Right renal pelvis (tissue), 4 donors: ENCODE measurements at places on chromosomes 5 and 9. TPM values are rescaled to one million over a fixed set of nuclear protein-coding genes. Genes with fewer than 3 reads are reported as not detected.

GRCh38 chr5:142640316-142641005 lies 45.4 kb downstream of the FGF1 start:
- DNase-seq, result no peak

DNA sequence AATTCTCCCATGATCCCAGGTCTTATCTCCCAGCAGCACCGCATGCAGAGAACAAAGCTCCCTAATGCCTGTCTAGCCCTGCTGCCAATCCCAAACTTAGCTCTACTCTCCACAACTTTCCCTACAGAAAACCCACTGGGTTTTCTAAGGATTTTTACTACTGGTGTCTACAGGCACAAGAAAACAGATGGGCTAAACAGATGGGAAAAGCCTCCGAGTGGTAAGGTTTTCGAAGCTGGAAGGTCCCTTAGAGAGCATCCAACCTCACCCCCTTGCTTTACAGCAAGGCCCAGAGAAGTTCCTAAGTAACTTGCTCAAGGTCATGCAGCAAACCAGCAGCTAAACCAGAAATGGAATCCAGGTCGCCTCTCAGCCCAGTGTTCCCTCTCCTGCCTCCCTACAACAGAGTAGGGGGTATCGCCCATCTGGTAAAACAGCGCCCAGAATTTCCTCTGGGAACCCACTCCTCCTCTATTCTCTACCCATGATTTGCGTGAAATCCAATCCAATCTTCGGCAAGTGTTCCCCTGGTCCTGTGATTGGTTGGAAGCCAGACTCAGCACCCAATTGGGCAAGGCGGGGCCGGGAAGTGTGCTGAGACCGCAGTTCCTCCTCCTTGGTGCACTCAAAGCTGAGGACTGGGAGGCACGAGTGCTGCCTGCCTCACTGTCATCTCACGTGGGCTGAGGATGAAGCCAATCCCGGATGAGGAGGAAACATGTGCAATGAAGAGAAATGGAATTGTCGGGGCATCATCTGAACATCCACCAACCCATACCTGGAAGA lies 20.8 kb downstream of the CPLX2 start:
- no peak for DNase-seq

DNA sequence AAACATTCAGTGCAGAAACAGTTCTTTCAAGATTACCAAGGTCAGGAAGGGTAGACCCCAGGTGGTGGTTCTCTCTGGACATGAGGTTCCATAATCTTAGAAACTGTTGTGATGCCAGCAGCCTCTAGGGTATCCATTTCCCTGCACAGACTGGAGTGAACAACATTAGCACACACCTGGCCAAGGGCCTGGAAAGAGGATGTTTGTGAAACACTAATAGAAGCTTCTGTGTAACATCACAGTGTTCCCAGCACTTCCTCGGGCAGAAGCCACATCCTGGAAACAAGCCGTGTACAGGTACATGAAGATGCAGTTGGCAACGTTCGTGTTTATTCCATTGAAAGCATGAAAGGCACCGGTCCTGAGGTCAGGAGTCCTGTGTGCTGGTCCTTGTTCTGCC lies 598.2 kb upstream of the KLF4 start:
- no peak for DNase-seq

CCDC127 gene
- polyA plus RNA-seq, result 16.8 TPM

SPINK7 gene
- not detected for polyA plus RNA-seq

GRCh38 chr9:23341346-23341745 lies 484.7 kb downstream of the ELAVL2 start:
- DNase-seq, result no peak

GRCh38 chr5:34765662-34766061 lies 73.3 kb upstream of the TTC23L start:
- no peak for DNase-seq

DNA sequence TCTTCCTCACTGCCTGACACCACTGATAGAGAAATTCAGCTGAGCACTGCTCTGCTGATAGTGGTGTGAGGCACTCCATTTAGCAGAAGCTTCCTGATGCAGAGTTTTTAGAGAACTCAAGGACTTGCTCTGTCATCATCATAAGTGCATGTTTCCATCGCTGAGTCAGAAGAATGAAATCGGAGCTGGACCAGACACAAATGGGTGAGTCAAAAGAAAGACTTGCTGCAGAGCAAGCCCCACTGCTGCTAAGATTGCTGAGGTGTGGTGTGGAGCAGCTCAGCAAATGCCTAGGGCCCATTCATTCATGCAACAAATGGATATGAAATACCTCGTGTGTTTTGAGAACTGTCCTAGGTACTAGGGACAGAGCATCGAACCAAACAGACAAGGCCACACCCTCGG lies 410.2 kb upstream of the SLC30A5 start:
- no peak for DNase-seq

CDC20B gene
- polyA plus RNA-seq, result 0.72 TPM

- DNase-seq, result no peak
Measured at GRCh38 chr5:54234304-54234933, 76.0 kb downstream of the ARL15 start.

GADD45G gene
- polyA plus RNA-seq, result 5.4 TPM

DNA sequence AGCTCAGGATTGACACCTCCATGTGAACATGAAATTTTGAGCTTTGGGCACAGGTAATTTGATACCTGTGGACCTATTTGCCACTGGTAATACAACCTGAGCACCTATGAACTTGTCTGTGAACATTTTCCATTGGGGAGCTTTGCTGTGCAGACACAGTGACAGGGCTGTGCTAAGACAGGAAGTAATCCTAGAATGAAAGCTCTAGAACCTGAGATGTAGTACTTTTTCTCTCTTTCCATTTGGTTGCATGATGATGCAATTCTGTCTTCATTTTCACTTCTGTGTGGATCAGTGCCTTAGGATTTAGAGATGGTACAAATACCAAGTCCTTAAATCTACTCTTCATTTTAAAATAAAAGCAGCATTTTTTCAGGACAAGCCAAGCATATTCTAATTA lies 216.9 kb downstream of the NR3C1 start:
- no peak for DNase-seq

- DNase-seq, result no peak
Measured at GRCh38 chr5:92559781-92560180, 1021.2 kb downstream of the NR2F1-AS1 start.

- DNase-seq, result no peak
Measured at GRCh38 chr5:62286834-62287233, 19.2 kb upstream of the KIF2A start.

- DNase-seq, result no peak
Measured at GRCh38 chr9:88535226-88536022, 446 bp downstream of the NXNL2 start.

DNA sequence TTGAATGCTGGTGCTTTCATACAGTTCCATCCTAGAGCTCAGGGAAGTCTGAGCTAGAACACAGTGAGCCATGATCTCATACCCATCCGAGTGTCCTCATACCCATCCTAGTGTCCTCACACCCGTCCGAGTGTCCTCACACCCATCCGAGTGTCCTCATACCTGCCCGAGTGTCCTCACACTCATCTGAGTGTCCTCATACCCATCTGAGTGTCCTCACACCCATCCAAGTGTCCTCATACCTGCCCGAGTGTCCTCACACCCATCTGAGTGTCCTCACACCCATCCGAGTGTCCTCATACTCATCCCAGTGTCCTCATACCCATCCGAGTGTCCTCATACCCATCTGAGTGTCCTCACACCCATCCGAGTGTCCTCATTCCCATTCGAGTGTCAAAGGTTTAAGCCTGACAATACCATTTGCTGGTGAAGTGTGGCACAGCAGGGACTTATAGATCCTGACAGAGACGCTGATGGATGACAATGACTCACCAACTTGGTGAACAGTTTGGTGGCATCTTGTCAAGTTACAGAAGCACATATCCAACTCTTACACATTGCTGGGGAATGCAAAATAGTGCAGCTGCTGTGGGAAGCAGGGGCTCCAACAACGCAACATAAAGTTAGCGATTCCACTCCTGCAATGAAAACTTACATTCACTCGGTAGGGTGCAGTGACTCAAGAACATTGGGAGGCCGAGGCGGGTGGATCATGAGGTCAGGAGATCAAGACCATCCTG lies 77.0 kb upstream of the COL5A1 start:
- DNase-seq, result no peak

AGXT2 gene
- 49.2 TPM for polyA plus RNA-seq

PDE6A gene
- 0.11 TPM for polyA plus RNA-seq

DNA sequence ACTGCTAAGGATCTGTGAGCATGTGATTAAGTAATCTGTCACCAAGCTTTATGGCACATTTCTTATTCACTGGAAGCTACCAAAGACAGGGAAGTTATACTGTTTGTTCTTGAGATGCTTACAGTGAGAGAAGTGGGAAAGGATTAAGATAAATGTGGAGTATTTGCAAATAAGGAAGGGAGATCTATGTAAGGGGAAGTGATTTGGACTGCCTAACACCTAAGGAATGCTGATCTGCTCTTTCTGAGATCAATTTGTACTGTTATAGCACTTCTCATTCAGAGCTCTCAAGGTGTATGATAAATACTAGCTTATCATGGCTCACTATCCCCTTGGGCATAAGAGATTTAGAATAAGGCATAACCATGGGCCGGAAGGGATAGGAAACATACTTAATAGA lies 80.0 kb upstream of the NTRK2 start:
- DNase-seq, result no peak

DNA sequence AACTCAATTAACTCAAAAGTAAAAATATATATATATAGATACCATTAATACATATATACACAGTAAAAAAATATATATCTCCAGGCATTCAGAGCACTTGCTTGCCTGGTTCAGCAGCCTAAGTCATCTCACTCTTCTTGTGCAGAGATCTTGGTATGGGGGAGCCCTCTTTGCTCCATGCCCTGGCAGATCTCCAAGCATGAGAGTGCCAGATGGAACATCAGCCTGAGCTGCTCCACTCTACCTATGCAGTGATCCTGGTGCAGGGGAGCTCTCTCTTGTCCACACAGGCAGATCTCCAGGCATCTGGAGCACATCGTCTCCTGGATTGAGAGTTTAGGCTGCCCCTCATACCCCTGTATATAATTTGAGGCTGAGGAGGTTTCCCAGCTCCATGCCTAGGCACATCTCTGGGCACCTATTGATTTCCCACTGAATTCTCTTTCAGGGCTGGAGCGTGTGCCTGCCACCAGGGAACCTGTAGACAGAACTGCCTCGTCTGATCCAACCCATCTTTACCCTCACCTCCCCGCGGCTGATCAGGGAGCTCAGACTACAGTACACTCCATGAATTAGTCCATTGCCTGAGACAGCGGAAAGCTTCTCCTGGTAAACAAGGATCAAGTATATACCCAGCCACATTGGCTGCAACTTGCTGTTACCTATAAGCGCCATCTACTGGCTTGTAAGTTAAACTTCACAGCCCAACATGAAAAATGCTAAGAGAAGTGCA lies 342.4 kb upstream of the GRIA1 start:
- DNase-seq, result peak; percentile 16

GRCh38 chr5:125200866-125201373 lies 454.5 kb upstream of the ZNF608 start:
- DNase-seq, result no peak

TRAF1 gene
- 4.6 TPM for polyA plus RNA-seq
